ENCODE measurements at places on chromosomes 1 and 21. TPM values are rescaled to one million over a fixed set of nuclear protein-coding genes. Genes with fewer than 3 reads are reported as not detected.

- DNase-seq: no peak
These were observed 51.2 kb downstream of the ZZZ3 start for GRCh38 chr1:77631302-77631701.

GRCh38 chr1:90296327-90296726 lies 301.4 kb downstream of the ZNF326 start:
- DNase-seq: peak; percentile 5

LCE1F gene
- total RNA-seq: not detected

GUCA2B gene
- total RNA-seq: not detected

DNA sequence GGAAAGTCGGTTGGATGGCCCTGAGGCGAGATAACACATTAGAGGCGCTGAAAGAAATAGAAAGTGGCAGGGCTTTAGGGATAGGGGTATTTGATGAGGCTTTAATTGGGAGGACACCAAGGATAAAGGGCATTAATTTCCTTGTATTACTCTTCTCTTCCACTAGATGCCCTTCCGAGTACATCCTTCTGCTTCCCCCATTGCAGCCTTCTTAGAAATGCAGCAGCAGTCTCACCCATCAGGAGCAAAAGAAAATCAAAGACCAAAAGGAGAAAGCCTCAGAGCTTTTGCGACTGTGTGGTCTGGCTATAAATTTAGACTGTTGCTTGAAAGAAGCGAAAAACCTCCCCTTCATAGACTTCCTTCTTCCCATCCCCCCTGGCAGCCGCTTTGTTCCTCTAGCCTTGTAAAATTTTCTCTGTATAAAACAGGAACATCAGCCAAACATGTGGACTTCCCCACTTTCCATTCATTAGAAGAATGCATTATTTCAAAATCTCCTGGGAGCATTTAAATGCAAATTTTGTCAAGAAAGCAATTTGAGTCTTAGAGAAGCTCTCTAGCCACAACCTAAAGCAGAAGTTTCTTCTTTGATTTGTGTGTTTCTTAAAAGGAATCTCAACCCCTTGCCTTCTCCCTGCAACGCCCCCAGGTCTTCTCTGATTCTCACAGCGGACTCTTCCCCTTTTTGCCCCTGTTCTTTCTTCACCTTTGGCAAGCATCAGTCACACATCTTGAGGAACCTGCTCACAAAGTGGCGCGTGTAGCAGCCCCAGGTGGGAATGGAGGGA lies 76.6 kb downstream of the NDUFS5 start:
- no peak for DNase-seq

GRCh38 chr1:53545663-53546408 lies 86.6 kb downstream of the DMRTB1 start:
- no peak for DNase-seq

- DNase-seq: no peak
These were observed 5.8 kb upstream of the RUNX3 start for GRCh38 chr1:24935615-24936484.

GRCh38 chr1:119492763-119493162 lies 14.2 kb upstream of the HSD3B1 start:
- no peak for DNase-seq

KLHDC7A gene
- under 0.01 TPM for total RNA-seq

LCE1A gene
- total RNA-seq: not detected

DNA sequence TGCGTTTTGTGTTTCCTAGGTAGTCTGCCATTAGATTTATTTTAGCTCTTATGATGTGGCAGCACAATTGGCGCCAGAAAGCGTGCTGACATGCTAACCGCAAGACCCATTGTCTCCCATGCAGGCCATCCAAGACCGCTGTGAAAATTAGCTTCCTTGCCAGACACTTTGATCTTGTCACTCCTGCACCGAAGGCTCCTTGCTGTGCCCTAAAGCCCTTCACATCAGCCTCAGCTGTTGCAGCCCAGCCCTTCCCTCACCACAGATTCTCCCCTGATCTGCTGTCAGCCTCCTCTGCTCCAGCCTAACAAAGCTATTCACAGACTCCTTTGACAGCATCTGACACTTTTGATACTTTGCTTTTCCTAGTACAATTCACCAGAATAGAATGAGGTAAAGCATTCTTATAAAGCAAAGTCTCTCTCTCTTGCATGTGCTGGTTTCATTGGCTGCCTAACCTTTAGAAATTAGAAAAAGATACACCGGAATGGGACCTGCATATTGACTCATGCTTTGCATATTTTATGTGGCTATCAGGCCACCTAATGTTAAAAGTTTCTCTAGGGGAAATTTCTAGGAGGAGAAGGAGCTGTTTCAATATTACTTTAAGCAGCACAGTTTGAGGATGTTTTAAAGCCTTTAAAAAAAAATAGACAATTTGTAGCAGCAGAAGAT lies 280.3 kb upstream of the FMN2 start:
- no peak for DNase-seq

- DNase-seq: no peak
These were observed 71.4 kb downstream of the CC2D1B start for GRCh38 chr1:52294580-52294979.

OR2L2 gene
- not detected for total RNA-seq

ETV3L gene
- total RNA-seq: not detected

DNA sequence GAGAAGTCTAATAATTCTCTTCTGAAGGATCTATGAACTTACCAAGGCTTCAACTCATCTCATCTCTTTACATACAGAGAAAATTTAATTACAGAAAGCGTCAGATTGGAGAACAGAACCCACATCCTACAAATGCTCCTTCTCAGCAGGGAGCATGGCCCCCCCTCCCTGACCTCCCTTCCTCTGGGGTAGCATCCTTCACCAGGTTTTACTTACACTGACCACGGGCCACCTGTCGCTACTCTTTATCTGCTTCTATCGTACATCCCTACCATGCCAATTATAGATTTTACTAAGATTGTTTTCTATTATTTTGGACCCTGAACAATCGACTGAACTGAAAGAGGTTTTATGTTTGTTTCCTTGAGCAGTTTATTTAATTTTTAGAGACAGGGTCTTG lies 25.8 kb downstream of the RIPPLY3 start:
- no peak for DNase-seq

DENND2C gene
- 2.1 TPM for total RNA-seq

SSX2IP gene
- 5.6 TPM for total RNA-seq

GRCh38 chr1:219331424-219331823 lies 157.7 kb downstream of the LYPLAL1 start:
- no peak for DNase-seq

GRCh38 chr1:67144696-67145095 lies 9.9 kb upstream of the C1orf141 start:
- DNase-seq: no peak

GRCh38 chr1:40706626-40707025 lies 15.1 kb downstream of the NFYC start:
- DNase-seq: no peak

GRCh38 chr1:6261615-6261995 lies 707 bp upstream of the GPR153 start:
- peak; percentile 74 for DNase-seq

GRCh38 chr1:67515324-67516080 lies 85.3 kb upstream of the SERBP1 start:
- no peak for DNase-seq

GRCh38 chr1:204846546-204846945 lies 24.1 kb upstream of the NFASC start:
- DNase-seq: no peak

DNA sequence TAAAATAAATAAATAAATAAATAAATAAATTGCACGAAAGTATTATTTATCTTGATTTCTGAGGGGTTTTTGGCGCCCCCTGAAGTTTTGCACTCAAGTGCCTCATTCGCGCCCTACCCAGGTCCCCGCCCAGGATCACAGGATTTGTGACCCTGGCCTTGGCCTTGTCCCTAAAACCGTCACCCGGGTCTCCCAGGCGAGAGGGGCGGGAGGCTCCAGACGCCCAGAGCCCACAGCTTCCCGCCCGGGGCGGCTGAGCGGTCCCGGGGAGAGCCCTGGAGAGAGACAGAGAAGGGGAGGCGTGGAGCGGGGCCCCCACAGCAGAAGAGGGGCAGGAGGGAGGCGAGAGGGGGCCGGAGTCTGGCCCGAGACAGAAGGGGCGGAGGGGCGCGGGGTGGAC lies 91.8 kb upstream of the CASZ1 start:
- no peak for DNase-seq

DNA sequence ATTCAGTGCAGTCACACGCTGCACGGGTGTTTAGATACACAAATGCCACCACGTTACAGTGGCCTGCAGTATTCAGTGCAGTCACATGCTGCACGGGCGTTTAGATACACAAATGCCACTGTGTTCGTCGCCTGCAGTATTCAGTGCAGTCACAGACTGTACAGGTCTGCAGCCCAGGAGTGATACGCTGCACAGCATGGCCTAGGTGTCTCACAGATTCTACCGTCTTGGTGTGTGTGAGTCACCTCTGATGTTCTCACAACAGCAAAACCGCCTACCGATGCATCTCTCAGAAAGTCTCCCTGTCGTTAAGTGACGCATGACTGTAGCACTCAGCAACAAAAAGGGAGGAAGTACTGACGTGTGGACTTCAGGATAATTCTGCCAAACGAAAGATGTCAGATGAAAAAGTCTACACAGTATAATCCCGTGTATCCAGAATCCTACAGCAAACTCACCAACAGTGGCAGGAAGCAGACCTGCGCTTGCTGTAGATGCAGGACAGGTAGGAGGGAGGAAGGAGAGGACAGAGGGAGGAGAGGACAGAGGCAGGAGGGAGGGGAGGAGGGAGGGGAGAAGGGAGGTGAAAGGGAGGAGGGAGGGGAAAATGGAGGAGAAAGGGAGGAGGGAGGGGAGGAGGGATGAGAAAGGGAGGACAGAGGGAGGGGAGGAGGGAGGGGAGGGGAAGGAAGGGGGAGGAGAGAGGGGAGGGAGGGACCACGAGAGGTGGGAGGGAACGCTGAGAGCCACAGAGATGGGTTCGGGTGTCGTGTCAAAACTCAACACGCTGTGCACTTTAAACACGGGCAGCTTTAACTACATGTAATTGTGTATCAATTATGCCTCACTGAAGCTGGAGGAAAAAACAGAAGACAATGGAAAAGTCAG lies 36.3 kb upstream of the PCBP3 start:
- DNase-seq: peak; percentile 10

- DNase-seq: no peak
These were observed 118.8 kb downstream of the PSMG1 start for GRCh38 chr21:39064325-39065012.

CYP4A11 gene
- not detected for total RNA-seq

DNA sequence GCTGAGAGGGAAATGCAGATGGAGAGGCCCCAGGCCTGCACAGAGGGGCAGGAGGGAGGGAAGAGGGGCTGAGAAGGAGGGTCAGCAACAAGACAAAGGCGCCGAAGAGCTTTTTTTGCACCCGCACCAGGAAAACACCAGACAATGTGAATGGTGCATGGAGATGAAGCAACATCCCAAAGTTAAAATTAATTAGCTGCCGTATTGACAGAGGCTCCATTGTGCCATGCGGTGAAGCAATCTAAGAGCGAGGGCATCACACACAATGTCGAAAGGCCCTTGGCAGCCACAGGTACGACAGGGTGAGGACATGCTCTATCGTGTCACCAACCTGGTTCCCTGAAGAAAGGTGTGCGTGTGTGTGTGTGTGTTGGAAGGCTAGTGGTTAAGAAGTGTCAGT lies 41.2 kb downstream of the SSBP3 start:
- DNase-seq: no peak

- DNase-seq: no peak
These were observed 111.7 kb downstream of the LACTBL1 start for GRCh38 chr1:22860883-22861385.

GRCh38 chr21:31173881-31174555 lies 135.7 kb upstream of the KRTAP19-8 start:
- DNase-seq: peak; percentile 58

DNA sequence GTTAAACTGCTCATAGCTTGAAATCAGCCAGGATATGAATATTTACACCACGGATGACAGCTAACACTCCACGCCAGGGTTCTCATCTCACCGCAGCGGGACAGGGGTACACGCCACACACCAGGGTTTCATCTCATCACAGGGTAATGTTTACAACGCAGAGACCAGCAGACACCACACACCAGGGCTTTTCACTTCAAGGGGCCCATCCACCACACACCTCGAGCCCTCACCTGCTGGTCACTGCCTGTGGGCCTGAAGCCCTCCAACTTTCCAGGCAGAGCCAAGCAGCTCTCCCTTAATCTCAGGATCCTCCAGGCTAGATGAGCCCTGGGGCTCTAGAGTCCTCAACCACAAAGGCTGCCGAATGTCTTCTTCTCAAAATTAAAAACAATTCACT lies 1.3 kb upstream of the KRTAP10-12 start:
- no peak for DNase-seq

GRCh38 chr1:160548960-160549664 lies 26.1 kb upstream of the SLAMF6 start:
- no peak for DNase-seq

RIMS3 gene
- 3.6 TPM for total RNA-seq

DNA sequence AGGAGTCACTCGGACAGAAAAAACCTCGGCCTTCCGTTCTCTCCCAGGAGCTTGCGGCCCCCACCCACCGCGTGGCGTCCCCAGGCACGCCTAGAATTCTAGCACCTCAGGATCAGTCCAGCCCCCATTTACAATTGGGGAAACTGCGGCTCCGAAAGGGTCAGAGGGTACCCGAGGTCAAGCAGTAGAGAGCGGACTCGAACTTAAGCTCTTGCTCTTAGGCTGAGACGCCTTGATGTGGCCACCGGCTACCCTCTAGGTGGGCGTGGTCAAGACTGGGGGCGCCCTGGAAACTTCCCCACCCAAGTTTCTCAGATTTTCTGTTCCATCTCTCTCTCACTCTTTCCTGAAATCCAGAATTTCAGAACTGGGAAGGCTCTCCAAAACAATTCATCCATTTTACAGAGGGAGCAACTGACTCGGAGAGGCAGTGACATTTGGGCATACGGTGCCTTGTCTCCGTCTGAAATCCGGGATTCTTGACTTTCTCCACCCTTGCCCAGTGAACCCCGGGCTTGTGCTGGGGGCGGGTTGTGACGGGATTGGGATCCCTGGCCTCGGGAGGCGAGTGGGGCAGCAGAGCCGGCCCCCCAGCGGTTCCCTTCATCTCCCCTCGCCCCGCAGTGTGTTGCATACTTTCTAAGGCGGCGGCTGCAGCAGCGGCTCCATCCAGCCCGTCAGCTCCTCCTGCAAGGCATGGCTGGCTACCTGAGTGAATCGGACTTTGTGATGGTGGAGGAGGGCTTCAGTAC lies 777 bp downstream of the AZIN2 start:
- no peak for DNase-seq

PLA2G5 gene
- total RNA-seq: 5.1 TPM

APCS gene
- 0.40 TPM for total RNA-seq

DNA sequence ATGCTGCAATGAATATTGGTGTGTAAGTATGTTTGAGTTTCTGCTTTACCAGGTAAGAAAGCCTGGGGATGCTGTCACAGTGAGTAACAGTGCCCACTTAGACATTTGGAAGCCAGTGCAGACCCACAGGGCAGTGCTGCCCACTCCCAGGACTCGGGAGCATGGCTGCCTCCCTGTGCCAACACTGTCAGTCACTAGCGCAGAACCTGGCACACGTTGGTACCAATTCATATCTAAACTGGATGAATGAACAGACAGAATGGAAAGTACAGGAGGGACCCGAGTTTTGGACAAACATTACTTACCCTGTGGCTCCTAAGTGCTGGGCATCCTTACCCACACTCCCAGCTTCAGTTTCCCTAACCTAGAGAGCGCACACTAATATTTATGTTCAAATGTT lies 1.6 kb upstream of the EVA1C start:
- DNase-seq: no peak

GRCh38 chr1:118160806-118161205 lies 24.2 kb downstream of the SPAG17 start:
- no peak for DNase-seq
